Left lung (tissue), 14 donors: ENCODE measurements at places on chromosomes 3 and 15.

DNA sequence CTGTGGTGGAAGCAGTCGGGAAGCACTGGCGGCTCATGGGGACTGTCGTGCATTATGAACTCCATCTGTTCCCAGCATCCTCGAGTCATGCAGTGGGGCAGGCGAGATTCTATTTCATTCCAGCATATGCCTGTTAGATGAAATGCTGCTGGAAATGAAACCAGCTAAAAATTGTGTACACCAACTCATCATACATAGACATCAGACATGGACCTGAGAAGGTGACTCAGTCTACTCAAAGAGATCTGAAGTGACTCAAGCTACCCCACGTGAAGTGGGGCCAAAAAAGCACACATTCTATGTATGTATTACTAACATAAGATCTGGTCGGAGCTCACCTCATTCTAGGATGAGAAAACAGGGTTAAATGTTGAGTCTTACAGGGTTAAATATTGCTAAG lies 47.5 kb upstream of the FAM98B start:
- H3K4me3 ChIP-seq = no peak overlapping the region
- no peaks in the 10 kb centered on the region for H3K27me3 ChIP-seq
- no peaks in the 10 kb centered on the region for H3K36me3 ChIP-seq
- DNase-seq = no peak

DNA sequence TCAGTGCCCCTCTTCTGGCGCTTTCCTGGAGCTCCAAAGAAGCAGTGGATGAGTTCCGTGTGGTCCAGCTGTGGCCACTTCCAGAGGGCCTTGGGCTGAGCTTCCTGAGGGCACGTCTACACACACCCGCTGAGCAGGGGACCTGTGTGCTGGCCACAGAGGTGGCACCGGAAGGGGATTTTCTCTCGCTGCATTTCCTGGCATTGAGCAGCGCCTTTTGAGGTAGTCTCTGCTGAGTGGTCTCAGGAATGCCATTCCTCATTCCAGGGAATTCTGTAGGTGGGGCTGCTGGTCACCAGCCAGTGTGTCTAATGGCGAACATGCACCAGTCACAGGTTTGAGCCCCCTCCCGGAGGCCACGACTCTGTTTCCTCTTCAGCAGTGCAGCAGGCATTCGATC lies 48.1 kb downstream of the AMOTL2 start:
- peaks cover 25% of the 10 kb centered on the region for H3K4me1 ChIP-seq
- no peaks in the 10 kb centered on the region for H3K27me3 ChIP-seq
- H3K4me3 ChIP-seq = no peak overlapping the region

DNA sequence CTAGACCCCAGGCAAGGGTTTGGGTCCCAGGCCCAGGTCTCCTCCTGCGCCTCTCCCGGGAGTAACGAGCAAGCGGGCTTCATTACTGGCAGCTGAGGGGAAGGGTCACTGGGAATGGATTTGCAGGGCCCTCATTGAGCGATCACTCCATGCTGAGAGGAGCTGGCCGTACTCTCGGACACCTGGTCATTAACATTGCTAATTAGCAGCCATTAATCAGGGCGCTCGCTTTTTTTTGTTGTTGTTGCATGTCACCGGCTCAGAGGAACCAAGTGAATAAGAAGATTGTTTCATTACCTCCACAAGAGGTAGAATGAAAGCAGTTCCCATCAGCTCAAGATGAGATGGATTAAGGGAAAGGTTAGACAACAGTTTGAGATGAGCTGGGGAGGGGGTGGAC lies 293.0 kb upstream of the ATP11B start:
- H3K36me3 ChIP-seq = no peaks in the 10 kb centered on the region
- H3K4me3 ChIP-seq = no peak overlapping the region
- DNase-seq = no peak
- no peaks in the 10 kb centered on the region for H3K4me1 ChIP-seq
- no peak overlapping the region for H3K27ac ChIP-seq
- no peaks in the 10 kb centered on the region for H3K27me3 ChIP-seq

- H3K36me3 ChIP-seq = no peaks in the 10 kb centered on the region
- peak; percentile 50 for DNase-seq
- H3K27ac ChIP-seq = peak overlapping the region; percentile 94
- peaks cover 54% of the 10 kb centered on the region for H3K4me1 ChIP-seq
- H3K4me3 ChIP-seq = peak overlapping the region; percentile 79
Measured at GRCh38 chr15:56919031-56919608, 676 bp downstream of the TCF12 start.

DNA sequence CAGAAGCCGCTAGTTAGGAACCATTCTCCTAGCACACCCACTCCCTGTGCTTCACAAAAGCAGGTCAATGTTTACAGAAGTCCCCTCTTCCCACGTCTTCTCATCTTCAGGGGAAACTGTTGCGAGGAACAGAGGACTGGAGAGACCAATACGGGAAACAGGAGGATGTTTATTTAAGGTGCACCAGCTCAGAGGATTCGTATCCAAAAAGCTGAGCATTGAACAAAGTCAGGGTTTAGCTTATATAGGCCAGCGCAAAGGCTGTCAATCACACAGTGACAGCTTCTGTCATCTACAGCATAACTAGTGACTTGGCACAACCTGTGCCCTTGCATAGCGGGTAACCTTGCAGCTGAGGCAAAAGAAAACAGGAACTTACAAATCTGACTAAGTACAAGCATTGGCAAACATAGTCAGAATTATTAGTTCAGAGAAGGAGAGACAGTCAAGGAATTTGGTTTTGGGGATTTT lies 61.3 kb downstream of the ZDHHC19 start:
- H3K36me3 ChIP-seq = no peaks in the 10 kb centered on the region
- no peaks in the 10 kb centered on the region for H3K27me3 ChIP-seq
- no peak overlapping the region for H3K4me3 ChIP-seq
- H3K27ac ChIP-seq = no peak overlapping the region

DNA sequence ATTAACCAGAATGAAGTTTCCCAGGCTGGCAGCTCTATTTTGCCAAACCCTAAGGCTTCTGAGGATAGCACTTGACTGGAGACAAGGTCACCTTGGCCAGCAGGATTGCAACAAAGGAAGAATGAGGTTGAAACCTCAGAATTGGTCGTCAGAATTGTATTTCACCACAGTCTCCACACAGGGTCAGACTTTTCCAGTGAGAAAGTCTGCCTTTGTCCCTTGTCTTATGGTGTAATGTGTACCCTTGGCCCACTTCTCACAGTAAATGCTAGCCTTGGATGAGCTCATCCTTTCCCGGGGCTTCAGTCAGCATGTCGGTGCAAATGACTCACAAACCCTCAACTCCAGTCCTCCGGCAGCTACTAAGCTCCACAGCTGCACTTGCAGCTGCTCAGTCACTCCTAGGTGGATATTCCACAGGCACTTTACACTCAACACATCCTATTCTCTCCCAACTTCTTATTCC lies 19.7 kb downstream of the SSR3 start:
- H3K27ac ChIP-seq = peak overlapping the region; percentile 62
- H3K4me3 ChIP-seq = no peak overlapping the region
- peaks cover 7% of the 10 kb centered on the region for H3K4me1 ChIP-seq
- H3K27me3 ChIP-seq = no peaks in the 10 kb centered on the region
- peak; percentile 27 for DNase-seq

DNA sequence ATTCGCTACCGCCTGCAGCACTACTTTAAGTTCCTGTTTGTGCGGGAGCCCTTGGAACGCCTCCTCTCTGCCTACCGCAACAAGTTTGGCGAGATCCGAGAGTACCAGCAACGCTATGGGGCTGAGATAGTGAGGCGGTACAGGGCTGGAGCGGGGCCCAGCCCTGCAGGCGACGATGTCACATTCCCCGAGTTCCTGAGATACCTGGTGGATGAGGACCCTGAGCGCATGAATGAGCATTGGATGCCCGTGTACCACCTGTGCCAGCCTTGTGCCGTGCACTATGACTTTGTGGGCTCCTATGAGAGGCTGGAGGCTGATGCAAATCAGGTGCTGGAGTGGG lies 995 bp downstream of the CHST14 start:
- no peaks in the 10 kb centered on the region for H3K27me3 ChIP-seq
- DNase-seq = no peak
- peak overlapping the region; percentile 94 for H3K4me3 ChIP-seq
- no peak overlapping the region for H3K27ac ChIP-seq
- H3K36me3 ChIP-seq = no peaks in the 10 kb centered on the region

- H3K36me3 ChIP-seq = no peaks in the 10 kb centered on the region
- no peaks in the 10 kb centered on the region for H3K4me1 ChIP-seq
- H3K4me3 ChIP-seq = no peak overlapping the region
- H3K27me3 ChIP-seq = no peaks in the 10 kb centered on the region
Measured at GRCh38 chr3:158167737-158168557, 58.1 kb downstream of the RSRC1 start.
